PC-3 (cell line): ENCODE measurements at places on chromosomes 6 and 20. TPM values are rescaled to one million over a fixed set of nuclear protein-coding genes. Genes with fewer than 3 reads are reported as not detected.
A peak's percentile ranks its signal among the peaks of the same experiment; 100 is the strongest.

DNA sequence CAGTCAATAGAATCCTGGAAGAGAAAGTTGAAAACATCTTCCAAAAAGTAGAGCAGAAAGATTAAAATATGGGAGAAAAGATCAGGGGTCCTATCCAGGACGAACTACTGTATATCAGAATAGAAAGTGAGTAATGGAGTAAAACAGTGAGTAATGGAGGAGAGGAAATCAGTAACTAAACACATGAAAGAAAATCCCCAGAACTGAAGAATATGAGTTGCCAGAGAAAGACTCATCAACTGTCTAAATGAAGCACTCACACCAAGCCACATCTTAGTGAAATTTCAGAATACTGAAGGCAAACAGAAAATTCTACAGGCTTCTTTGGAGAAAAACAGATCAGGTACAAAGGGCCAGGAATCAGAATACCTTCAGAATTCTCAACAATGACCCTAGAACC, 14.9 kb downstream of the IL17A start:
- no peak for DNase-seq

DNA sequence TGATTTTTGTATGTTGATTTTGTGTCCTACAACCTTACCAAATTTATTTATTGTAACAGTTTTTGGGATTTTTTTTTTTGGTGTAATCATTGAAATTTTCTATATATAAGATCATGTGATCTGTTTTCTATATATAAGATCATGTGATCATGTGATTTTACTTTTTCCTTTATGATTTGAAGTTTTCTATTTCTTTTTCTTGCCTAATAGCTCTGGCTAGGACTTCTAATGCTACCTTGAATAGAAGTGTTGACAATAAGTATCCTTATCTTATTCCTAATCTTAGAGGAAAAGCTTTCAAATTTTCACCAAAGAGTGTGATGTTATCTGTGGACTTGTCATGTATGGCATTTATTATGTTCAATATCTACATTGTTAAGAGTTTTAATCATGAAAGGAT, 69.7 kb downstream of the TNFAIP3 start:
- DNase-seq: no peak

- DNase-seq: no peak
Measured at GRCh38 chr20:33910529-33911327, 83.0 kb upstream of the RALY start.

GRCh38 chr6:2314641-2315040, 69.2 kb upstream of the GMDS start:
- DNase-seq: no peak

The LRFN2 gene
- not detected in 2 replicates for total RNA-seq

GRCh38 chr6:150866991-150867501, 1.5 kb downstream of the MTHFD1L start:
- no peak for DNase-seq

- no peak for DNase-seq
Measured at GRCh38 chr20:46599227-46599987, 49.0 kb upstream of the OCSTAMP start.

The BNIP5 gene
- not detected in 2 replicates for total RNA-seq

The NPEPL1 gene
- 49.7 and 53.1 TPM in 2 replicates for total RNA-seq

The ARMH2 gene
- not detected in 2 replicates for total RNA-seq

The TMEM200A gene
- 0.40 TPM in 1 of 2 replicates, not detected in the other for total RNA-seq

The FAM209B gene
- 0.58 TPM in 1 of 2 replicates, not detected in the other for total RNA-seq

GRCh38 chr20:63594043-63594561, 20.1 kb upstream of the HELZ2 start:
- peak; percentile 8 for DNase-seq

The MUC22 gene
- total RNA-seq: 0.06 TPM in 1 of 2 replicates, not detected in the other

The SLC17A3 gene
- not detected in 2 replicates for total RNA-seq

DNA sequence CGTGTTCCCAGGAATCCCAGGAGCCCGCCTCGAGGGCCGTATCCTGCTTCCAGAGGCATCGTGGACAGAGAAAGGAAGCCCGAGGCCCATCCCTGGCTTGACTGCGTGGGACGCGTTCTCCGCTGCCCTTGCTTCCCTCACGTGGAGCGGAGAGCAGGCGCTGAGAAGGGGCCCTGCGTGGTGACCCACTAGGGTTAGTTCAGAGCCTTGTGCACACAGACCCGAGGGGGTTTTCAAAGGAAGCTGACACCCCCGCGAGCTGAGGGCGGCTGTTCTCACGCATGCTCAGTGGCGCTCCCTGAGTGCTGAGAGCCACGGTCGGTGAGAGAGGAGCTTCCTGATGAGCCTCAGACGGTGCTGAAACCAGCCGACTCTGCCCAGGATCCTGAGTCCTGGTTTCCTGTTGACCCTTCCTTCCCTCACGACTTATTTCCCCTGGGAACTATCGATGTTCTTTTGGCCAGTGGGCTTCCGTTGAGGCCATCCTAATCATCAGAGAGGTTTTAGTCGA, 28.9 kb upstream of the CCR6 start:
- no peak for DNase-seq

The DEFB124 gene
- total RNA-seq: not detected in 2 replicates

- peak; percentile 40 for DNase-seq
Measured at GRCh38 chr20:4516876-4517275, 204.8 kb upstream of the PRND start.

DNA sequence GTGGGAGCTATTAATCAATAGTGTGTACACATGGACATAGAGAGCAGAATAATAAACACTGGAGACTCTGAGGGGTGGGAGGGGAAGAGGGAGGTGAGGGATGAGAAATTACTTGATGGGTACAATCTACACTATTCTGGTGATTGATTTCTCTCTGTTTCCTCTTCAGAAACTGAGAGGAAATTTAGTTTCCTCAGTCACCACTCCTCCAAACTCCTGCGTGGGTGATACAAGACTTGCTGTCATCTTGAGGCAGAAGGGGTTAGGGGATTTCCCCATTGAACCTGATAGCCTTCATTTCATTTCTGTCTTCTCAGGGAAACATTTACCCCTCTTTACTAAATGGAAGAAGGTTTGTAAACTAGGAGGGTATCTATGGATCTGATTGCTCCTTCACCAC, 84.3 kb upstream of the ESR1 start:
- DNase-seq: no peak

GRCh38 chr20:32639284-32639683, 34.5 kb downstream of the C20orf203 start:
- no peak for DNase-seq

- no peak for DNase-seq
Measured at GRCh38 chr6:36624461-36625157, 30.4 kb downstream of the SRSF3 start.

The HFE gene
- not detected in 2 replicates for total RNA-seq

- DNase-seq: no peak
Measured at GRCh38 chr6:43516367-43516696, 394 bp downstream of the YIPF3 start.

The TPX2 gene
- total RNA-seq: 128 and 151 TPM in 2 replicates

GRCh38 chr6:3594201-3594600, 137.4 kb upstream of the SLC22A23 start:
- no peak for DNase-seq

The PTCHD4 gene
- total RNA-seq: not detected in 2 replicates

GRCh38 chr6:162620073-162620472, 107.5 kb downstream of the PRKN start:
- no peak for DNase-seq

DNA sequence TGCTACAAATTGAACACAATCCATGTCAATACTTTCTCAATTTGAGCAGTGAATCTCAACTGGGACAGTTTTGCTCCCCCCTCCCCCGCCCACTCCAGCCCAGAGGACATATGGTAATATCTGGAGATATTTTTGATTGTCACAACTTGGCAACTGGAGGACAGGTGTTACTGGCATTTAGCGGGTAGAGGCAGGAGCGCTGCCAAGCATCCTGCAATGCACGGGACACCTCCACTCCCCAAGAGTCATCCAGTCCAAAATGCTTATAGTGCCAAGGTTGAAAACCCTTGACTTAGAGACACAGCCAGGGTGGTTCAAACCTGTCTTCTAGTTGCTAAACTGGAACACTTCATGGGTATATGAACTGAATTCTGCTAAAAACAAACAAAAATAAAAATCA, 26.9 kb upstream of the LRRC1 start:
- no peak for DNase-seq

GRCh38 chr20:36481380-36482043, 59.8 kb upstream of the MYL9 start:
- DNase-seq: no peak
